ENCODE measurements at places on chromosomes 5 and 9. TPM values are rescaled to one million over a fixed set of nuclear protein-coding genes. Genes with fewer than 3 reads are reported as not detected.

DNA sequence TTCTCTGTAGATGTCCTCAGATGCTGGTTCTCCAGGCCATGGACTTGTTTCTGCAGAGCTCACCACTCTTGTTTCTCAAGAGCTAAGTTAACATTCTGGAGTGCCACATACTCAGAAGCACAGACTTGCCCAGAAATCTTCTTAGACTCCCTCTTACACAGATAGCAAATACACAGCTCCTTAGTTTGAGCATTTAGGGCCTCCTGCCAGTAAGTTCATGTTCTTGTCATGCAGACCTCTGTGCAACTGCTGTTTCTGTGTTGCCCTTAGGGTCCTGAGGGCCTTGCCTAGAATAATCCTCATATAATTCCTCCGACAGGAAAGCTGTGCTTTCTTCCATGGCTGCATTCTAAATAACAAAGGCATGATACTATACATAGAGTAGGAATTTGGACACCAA is 1.3 kb upstream of the PTPDC1 start:
- DNase-seq, result no peak

ELOVL7 gene
- total RNA-seq, result 4.1 TPM

CRHBP gene
- total RNA-seq, result 7.3 TPM

- DNase-seq, result no peak
Measured at GRCh38 chr5:138573949-138574670, 1.1 kb downstream of the HSPA9 start.

FLT4 gene
- 1.6 TPM for total RNA-seq

GRCh38 chr9:137240318-137240840 is 708 bp upstream of the TUBB4B start:
- DNase-seq, result peak; percentile 80

- DNase-seq, result no peak
Measured at GRCh38 chr5:174563899-174564298, 160.5 kb upstream of the MSX2 start.

DNA sequence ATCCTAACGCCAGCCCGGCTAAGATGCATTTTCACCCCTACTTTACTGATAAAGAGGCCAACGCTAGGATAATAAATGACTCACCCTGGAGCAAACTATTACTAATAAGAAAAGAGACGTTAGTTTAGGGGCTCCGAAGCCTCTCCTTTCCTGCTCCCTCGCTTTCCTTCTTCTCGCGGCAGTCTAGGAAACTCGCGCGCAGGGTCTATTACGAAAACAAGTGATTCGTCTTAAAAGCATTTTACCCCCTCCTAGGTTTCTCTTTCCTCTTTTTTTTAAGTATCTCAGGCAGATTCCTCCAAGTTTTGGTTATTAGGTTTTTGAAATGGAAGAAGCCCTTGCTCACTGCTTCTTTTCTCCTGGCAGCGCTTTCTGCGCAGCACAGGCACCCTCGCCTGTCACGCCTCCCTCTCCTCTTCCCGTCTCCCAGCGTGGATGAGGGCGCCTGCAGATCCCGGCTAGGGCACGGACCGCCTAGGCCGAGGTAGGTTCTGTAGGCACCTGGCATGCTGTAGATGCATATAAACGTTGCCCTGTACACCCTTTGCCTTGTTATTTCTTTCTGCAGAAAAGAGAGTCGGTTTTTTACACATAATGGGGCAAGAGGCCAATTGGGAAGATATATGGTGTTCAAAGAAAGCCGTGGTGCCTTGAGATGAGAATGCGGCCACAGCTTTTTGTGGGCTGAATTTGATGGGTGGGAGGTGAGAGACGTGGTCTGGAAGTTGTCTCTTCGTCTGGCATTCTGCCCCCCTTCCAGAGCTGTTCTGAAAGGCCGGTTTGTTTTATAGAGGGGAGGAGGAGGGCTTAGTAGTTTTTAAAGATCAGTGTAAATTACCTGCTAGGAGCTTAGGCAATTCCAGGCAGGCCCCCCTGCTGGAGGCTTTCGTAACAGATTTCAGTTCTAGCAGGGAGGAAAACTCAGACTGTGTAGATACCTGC is 983 bp downstream of the GCNT1 start:
- peak; percentile 27 for DNase-seq

DNA sequence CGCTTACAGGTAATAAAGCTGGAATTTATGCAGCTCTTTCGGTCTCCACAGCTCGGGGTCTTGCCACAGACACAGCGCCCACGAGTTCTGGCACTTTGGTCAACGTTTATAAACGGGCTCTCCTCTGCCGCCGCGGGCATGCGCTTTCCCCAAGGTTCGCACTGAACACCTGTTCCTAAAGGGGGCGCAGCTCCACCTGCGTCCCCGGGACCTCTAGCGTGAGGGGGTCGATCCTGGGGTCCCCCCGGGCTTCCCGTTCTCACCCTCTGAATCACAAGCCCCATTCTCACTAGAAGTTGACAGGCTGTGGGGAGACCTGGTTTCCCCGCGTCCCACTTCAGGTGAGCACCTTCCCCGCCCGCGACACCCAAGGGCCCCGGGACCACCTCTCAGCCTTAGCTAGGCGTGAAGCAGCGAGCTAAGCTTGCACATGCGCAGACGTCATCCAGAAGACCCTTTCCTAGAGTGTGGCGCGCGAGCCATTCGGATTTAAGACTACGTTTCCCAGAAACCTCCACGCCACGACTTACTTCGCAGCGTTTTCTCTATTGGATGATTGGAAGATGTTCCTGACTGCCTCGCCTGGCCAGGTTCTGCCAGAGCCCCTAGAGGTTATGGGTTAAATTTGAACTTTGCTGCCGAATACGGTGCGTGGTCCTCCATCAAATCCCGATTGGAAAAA is 21.3 kb upstream of the ZNF782 start:
- peak; percentile 56 for DNase-seq

C7 gene
- total RNA-seq, result 8.2 TPM

Data from frontal cortex (tissue), 4 donors.